Stimulated activated CD4-positive, alpha-beta T cell treated with anti-CD3 and anti-CD28 coated beads, Interleukin-1b, Interleukin-23, amount 100 ng/mL, for 1 hour (primary cell): ENCODE measurements at places on chromosomes 7 and 10.

DNA sequence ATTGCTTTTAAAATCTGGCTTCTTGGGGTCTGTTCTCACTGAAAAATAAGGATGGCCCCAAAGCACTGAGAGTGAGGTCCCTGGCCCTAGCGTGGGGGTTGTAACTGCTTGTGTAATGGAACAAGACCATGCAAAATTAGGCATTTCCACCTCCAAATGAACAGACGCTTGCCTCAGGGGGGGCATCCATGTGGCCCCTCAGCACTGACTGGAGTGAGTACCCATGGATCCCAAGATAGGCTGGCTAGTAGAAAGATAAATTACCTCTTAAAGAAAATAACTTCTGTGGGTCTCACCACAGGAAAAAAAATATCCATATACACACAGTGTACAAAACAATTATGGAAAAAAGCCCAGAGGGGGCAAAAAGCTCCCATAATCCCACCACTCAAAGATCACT is 15.2 kb upstream of the CPA1 start:
- DNase-seq: no peak

DNA sequence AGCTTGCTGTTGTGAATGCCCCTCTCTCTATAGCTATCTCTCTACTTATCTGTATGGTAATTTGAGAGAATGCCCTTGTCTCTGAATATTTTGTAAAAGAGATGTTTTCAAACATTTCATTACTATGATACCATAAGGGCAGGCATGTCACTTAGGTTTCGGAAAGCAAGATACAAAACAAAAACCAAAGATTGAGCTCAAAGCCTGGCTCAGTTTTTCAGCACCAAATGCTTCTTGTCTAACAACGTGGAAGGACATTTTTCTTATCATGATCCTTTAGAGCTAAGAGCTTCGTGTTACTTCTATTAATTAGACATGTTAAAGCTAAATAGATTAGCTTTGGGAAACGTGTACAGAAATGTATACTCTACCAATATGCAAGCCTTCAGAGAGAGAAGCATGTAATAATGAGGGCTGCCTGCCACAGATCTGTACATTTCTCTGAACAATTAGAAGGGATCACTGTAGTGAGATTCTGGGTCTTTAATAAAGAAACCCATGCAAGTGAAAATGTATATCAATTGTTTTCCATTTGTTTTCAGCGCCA is 148.9 kb downstream of the ARID5B start:
- no peak for DNase-seq

DNA sequence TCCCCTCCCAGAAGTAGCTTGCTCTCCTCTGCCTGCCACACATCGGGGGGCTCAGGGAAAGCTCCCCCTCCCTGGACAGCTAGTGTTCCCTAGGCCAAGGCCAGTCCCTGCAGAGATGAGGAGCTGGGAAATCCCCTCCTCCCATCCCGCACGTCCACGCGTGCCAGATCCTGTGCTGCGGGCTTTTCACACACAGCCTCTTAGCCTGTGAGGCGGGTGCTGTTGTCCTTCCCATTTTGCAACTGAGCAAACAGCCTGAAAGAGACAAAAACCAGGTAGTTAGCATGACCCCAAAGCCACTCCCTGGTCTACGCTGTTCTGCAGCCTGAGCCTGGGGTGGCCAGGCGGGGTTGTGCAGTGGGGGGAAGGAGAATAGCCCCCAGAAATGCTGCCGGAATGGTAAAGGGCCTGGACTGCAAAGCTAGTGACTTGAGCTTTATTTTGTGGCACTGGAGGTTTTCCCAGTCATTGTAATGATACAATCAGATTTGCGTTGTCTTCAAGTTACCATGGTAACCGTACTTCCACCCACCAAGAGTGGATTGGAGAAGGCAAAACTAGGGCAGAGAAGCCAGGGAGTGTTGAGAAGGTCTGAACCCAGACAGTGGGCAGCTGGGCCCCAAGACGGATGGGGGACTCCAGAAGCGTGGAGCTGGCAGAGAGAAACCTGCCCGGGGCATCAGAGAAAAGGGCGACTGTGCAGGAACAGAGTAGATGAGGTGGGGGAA is 98.6 kb upstream of the KCTD7 start:
- DNase-seq: no peak

GRCh38 chr10:28130267-28130666 is 131.4 kb upstream of the ODAD2 start:
- no peak for DNase-seq

DNA sequence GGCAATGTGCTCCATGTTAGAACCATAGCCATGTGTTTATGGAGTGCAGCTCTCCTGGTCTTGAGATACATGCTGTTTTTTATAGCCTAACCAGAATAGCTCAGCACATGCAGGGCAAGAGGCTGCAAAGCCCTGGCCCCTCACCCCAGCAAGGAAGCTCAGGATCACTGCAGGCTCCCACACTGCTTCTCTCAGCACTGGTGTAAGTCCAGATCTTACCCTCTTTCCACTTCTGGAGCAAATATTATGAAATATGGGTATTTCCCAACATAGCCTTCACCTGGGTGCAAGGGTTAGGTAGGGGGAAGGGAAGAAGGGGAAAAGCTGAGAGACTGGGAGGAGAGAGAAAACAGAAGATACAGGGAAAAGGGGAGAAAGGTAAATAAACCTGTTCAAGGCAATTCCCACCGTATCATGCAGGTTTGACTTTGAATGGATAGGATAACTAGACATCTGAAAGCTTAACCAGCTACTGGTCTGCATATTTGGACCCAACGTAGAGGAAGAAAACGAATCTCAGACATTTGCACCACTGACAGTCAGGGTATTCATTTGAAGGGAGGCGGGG is 19.7 kb downstream of the SKIDA1 start:
- no peak for DNase-seq

DNA sequence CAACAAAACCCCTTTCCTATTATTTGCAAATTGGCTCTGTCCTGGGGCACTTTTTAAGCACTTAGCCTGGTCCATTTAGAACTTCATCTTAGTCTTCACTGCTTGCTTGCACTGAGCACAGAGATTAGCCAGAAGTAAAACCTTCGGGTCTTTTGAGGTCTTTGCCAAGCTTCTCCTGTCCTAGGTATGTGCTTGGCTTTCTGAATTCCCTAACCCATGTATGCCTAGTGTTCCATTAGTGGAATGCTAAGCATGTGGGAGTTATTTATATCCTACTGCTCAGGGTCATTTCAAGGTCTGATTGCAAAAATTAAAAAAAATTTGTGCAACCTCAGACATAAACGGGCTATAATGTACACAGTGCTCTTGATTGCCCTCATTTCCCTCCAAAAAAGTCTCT is 18.0 kb downstream of the ZNF37A start:
- no peak for DNase-seq

DNA sequence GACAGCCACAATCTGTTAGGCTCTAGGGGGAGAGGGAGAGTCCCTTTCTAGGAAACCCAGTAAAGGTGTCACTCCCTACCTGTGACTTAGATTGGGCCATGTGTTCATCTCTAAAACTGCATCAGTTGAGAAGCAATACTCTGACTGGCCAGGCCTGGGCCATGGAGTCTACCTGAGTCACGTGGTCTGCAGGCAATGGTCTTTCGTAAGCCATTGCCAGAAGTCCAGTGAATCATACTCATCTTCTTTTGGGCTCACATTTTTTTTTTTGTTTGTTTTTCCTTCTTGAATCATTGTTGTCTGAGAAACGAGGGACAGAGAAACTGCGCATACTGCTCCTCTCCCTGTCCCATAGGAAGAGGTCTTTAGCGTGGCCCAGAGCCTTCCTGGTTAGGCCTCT is 215.6 kb downstream of the CCSER2 start:
- no peak for DNase-seq

- no peak for DNase-seq
Observed at GRCh38 chr10:47022311-47023131, 111.3 kb downstream of the PTPN20 start.

- no peak for DNase-seq
Observed at GRCh38 chr10:84176836-84177474, 3.4 kb downstream of the GPR15LG start.

- DNase-seq: no peak
Observed at GRCh38 chr7:159094023-159094740, 50.5 kb downstream of the VIPR2 start.

GRCh38 chr7:8220376-8221100 is 41.4 kb downstream of the ICA1 start:
- DNase-seq: no peak

GRCh38 chr7:44633254-44634186 is 27.1 kb downstream of the OGDH start:
- no peak for DNase-seq

- DNase-seq: no peak
Observed at GRCh38 chr10:30455816-30456215, 21.8 kb downstream of the MAP3K8 start.

DNA sequence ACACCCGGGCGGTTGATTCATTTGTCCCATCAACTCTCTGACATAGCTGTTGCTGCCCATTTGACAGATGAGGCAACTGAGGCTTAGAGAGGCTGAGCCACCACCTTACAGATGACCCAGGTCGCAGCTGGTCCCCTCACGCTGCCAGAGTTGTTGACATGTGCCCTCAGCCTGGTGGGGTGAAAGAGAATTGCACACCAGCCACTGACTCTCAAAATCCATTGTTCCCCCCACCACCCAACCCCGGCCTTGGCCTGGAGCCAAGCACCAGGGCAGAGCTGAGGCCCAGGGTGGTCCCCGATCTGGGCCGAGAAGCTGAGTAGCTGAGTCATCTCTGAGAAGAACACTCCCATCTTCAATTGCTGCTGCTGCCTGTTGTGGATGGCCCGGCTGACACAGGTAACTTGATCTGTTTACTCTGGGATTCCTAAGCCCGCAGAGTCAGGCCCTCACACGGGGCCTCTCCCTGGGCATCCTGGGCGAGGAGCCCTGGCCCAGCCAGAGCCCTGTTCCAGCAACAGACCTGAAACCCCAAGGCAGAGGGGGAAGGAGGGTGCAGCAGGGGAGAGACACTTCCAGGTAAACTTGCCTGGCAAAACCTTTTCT is 27.5 kb downstream of the PVRIG start:
- DNase-seq: no peak

DNA sequence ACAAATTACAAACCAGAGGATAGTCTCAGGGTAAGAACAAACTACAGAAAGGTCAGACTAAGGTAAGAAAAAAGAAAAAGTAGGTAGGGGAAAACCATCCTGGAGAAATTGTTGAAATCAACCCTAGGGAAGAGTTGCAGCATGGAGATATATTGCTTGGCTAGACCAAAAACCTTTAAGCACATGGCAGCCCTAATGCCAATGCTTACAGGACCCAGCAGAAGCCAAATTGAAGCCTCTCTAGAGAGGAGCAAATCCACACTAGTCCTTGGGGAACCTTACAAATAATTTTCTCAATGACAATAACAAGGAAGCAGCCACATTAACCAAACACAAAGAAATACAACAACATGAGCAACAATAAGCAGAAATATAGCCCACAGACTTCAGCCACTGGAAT is 81.9 kb downstream of the CNOT4 start:
- DNase-seq: no peak

DNA sequence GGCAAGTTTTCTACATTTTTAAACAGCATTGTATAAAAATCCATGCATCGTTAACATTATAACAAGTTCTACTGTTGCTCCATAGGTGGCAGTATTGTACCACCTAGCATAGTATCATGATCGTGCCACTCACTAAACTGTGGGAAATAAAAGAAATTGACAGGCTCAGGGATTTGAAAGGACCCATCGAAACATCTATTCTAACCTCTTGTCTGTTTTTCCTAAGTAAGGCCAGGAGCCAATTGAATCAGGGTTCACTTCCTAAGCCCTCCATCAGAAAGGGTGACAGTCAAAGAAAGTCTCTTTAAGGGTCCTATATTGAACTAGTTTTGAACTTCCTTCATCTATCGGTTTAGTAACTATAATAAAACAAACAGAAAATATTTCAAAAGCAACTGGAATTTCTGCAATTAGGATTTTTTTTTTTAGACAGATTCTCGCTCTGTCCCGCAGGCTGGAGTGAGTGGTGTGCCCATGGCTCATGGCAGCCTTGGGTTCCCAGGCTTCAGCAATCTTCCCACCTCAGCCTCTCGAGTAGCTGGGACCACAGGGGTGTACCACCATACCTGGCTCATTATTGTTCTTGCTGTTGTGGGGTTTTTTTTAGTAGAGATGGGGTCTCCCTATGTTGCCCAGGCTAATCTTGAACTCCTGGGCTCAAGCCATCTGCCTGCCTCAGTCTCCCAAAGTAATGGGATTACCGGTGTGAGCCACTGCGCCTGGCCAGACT is 9.4 kb downstream of the HACD1 start:
- no peak for DNase-seq
